ENCODE measurements at places on chromosomes 4 and X. TPM values are rescaled to one million over a fixed set of nuclear protein-coding genes. Genes with fewer than 3 reads are reported as not detected.

Gene CT45A10
- not detected for total RNA-seq

Gene GAGE2A
- not detected for total RNA-seq

Gene POU4F2
- not detected for total RNA-seq

Gene ITM2A
- 611 TPM for total RNA-seq

Gene UGT2A1
- 0.31 TPM for total RNA-seq

Gene HCCS
- total RNA-seq = 17.2 TPM

Gene SPANXC
- not detected for total RNA-seq

Gene FHDC1
- total RNA-seq = 3.6 TPM

Gene VEGFC
- 5.1 TPM for total RNA-seq

Gene SPIN2A
- total RNA-seq = 3.4 TPM

Gene ACOX3
- total RNA-seq = 17.5 TPM

Gene OCIAD2
- total RNA-seq = 8.7 TPM

Gene PPP1R2C
- not detected for total RNA-seq

Gene USP17L27
- not detected for total RNA-seq

All from muscle of leg (tissue), 16 donors.